ENCODE measurements at places on chromosomes 5 and 9. TPM values are rescaled to one million over a fixed set of nuclear protein-coding genes. Genes with fewer than 3 reads are reported as not detected.
A peak's percentile ranks its signal among the peaks of the same experiment; 100 is the strongest.

The PDGFRB gene
- total RNA-seq: not detected

The GDA gene
- not detected for total RNA-seq

The STK32A gene
- not detected for total RNA-seq

The SPACA9 gene
- 4.4 TPM for total RNA-seq

The SPTAN1 gene
- total RNA-seq: 192 TPM

The CARD9 gene
- 0.98 TPM for total RNA-seq

The PHF24 gene
- 0.09 TPM for total RNA-seq

The ACSL6 gene
- total RNA-seq: 3.3 TPM

The PCDHGA12 gene
- 0.09 TPM for total RNA-seq

The IQGAP2 gene
- 62.7 TPM for total RNA-seq

The SNCB gene
- total RNA-seq: 0.55 TPM

GRCh38 chr5:73672132-73672531, 46.1 kb downstream of the ARHGEF28 start:
- H3K27me3 ChIP-seq: no peaks in the 10 kb centered on the region
- no peaks in the 10 kb centered on the region for H3K36me3 ChIP-seq
- DNase-seq: no peak
- no peak overlapping the region for H3K27ac ChIP-seq
- H3K4me1 ChIP-seq: no peaks in the 10 kb centered on the region
- H3K4me3 ChIP-seq: no peak overlapping the region

- H3K4me3 ChIP-seq: no peak overlapping the region
- DNase-seq: no peak
- H3K36me3 ChIP-seq: no peaks in the 10 kb centered on the region
- no peaks in the 10 kb centered on the region for H3K4me1 ChIP-seq
These were observed 277.5 kb upstream of the MVB12B start for GRCh38 chr9:126049088-126049487.

DNA sequence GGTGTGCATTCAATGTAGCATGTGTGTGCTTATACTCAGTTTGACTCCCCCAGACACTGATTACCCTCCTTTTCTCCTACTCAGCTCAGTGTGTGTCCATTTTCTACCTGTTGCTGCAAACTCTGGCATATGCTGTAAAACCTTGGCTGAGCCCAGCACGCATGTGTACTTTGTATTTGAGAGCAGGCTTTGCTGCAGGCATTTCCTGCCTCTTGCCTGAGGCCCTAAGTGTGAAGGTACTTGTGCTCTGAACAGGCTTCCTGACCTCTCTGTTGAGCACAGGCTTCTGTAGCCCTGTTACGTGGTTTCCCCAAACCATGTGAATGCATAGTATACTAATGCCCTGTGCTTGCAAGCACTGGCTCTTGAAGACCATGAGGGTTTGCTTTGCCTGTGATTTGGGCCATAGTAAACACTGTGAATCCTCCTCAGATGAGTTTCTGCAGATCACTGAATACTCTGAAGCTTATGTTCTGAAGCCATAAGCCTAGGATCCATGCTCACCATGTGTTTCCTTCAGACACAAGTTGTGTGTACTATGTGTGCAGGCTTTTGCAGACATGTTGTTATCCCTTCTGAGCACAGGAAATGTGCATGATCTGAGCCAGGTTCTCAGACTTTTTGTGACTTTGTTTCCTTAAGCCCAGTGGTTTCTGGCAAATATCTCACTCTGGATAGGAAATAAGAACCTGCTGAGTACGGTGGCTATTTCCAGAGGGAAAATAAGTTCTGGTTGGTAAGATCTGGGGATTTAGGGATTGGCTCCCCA, 124.9 kb upstream of the RUSC2 start:
- no peak for DNase-seq
- H3K4me1 ChIP-seq: peaks cover 2% of the 10 kb centered on the region

DNA sequence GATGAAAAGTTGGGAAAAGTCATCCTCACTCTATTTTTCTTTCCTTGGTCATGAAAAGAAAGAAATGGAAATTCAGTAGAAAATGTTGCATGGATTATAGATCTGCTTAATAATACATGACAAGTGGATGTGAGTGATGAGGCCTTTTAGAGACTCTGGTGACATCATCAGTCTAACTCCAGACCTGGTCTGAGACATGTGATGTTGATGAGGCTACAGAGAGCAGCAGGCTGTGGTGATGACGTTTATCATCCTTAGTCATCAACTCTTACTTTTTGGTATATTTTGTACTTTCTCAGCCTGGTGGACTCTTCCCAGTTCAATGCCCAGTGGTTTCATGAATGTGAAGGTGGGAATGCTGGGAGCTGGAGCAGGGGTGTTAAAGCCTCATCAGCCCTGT, 116.4 kb downstream of the TTLL11 start:
- no peaks in the 10 kb centered on the region for H3K4me1 ChIP-seq
- H3K36me3 ChIP-seq: peaks cover 1% of the 10 kb centered on the region
- no peak overlapping the region for H3K27ac ChIP-seq
- no peak overlapping the region for H3K4me3 ChIP-seq
- no peak for DNase-seq

DNA sequence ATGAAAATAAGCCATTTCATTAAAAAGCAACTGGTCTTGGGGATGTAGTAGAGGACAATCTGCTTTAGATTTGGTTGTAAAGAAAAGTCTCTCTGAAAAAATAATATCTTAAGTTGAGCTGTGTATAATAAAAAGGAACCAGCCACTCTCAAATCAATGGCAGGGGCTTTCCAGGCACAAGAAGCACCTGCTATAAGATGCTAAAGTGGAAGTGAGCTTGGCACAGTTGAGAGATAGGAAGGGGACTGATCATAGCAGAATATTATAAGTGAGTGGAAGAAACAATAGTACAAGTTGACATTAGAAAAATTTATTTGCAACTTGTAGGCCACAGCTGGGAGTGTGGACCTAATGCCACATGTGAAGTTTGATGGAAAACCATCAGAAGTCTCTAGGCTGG, 28.1 kb upstream of the SPINK5 start:
- H3K27me3 ChIP-seq: no peaks in the 10 kb centered on the region
- DNase-seq: no peak
- H3K27ac ChIP-seq: no peak overlapping the region
- no peaks in the 10 kb centered on the region for H3K4me1 ChIP-seq
- H3K4me3 ChIP-seq: no peak overlapping the region

DNA sequence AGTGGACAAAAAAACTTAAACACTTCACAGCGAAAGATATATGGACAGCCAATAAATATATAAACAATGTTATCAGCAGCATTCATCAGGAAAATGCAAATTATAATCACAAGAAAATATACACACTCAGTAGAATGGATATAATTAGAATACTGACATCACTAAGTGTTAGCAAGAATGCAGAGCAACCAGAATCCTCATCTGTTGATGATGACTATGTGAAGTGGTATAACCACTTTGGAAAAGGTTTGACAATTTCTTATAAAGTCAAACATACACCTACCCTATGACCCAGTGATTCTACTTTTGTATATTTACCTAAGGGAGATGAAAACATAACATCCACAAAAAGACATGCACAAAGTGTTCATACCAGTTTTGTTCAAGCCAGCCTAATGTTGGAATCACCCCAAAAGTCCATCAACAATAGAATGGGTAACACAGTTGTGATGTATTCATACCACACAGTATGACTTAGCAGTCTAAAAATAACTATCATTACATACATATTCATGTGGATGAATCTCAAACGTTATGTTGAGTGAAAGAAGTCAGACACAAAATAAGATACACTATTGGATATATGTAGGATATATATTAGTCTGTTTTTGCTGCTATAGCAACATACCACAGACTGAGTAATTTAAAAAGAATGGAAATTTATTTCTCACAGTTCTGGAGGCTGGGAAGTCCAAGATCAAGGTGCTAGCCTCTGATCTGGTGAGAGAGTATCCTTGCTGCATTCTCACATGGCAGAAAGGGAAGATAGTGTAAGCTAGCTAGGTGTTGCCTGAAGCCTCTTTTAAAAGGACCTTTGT, 148.8 kb upstream of the ADAMTSL1 start:
- no peaks in the 10 kb centered on the region for H3K4me1 ChIP-seq
- H3K27me3 ChIP-seq: peaks cover 1% of the 10 kb centered on the region
- H3K36me3 ChIP-seq: no peaks in the 10 kb centered on the region
- H3K27ac ChIP-seq: no peak overlapping the region

DNA sequence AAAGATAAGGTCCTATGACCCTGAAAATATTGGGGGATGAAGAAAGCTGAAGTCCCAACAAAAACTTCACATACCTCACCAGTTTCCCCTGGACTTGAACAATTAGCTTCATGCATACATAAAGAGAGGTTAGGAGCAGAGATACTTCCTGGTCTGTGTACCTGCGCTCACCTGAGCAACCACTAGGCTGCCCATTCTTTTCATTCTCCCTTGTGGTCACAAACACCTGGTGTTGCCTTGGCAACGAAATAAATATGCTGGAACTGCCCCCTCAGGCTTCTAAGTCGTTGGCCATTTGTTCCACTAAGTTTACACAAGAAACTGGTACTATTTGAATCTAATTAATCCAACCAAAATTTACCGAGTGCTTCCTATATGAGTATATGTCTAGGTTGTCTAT, 18.1 kb downstream of the OTP start:
- H3K4me1 ChIP-seq: no peaks in the 10 kb centered on the region
- H3K27me3 ChIP-seq: peaks cover 49% of the 10 kb centered on the region
- H3K27ac ChIP-seq: no peak overlapping the region
- peak; percentile 11 for DNase-seq
- H3K4me3 ChIP-seq: no peak overlapping the region
- H3K36me3 ChIP-seq: no peaks in the 10 kb centered on the region

DNA sequence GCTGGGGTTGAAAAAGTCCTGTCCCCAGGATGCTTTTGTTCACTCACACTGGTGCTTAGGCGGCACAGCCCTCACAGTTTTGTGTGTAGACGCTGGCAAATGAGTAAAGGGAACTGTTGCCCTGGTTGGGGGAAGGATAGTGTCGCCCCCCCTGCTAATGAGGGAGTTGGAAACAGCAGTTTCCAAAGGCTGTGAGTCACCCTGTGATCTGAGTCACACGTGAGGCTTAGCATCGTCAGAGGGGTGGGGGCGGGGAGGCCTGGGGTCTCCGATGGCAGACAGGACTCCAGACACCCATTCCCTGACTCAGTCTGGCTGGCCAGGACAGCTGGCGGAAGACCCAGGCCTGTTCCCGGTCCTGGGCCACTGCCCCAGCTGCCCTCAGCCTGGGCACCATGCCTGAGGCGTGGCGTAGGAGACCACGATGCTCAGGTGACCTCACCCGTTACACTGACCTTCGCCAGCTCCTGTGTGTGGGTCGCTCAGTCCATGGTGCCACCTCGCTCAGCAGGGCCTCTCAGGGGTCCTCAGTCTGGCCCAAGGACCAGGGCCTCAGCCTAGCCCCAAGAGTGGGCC, 2.9 kb downstream of the DNAJB5 start:
- H3K27me3 ChIP-seq: no peaks in the 10 kb centered on the region
- peak overlapping the region; percentile 21 for H3K4me3 ChIP-seq
- DNase-seq: peak; percentile 84
- H3K4me1 ChIP-seq: peaks cover 58% of the 10 kb centered on the region

- H3K27me3 ChIP-seq: no peaks in the 10 kb centered on the region
- peaks cover under 1% of the 10 kb centered on the region for H3K36me3 ChIP-seq
- no peak overlapping the region for H3K27ac ChIP-seq
- no peak overlapping the region for H3K4me3 ChIP-seq
- peaks cover 20% of the 10 kb centered on the region for H3K4me1 ChIP-seq
These were observed 3.4 kb downstream of the IL11RA start for GRCh38 chr9:34655394-34655793.

DNA sequence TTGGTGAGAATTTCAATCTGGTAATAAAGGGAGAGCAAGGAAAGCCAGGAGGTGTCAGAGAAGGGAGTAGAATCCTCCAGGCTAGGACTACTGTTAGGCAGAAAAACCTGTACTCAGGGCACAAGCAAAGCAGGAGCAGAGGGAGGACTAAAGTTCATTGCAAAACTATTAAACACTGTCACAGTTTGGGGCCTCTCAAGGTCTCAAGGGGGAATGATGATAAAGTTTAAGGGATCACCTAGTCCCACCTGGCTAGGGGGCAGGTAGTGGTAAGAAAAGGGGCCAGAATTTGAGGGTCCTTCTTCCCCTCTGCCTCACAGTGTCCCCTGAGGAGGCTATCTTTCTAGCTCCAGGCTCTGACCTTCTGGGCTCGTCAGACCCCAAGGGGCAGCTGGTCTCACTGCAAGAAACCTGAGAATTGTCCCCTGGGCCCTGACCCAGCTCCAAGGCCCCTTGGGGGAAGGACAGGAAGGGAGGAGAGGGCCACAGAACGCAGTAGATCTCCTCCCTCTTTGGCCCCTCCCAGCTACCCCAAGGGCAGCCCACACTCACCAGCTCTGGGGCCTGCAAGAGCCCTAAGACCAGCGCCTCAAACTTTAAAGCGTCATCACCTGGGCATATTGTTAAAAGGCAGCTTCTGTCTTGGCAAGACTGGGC, 974 bp downstream of the CCDC69 start:
- H3K4me1 ChIP-seq: peaks cover 64% of the 10 kb centered on the region
- peak; percentile 70 for DNase-seq
- peak overlapping the region; percentile 94 for H3K27ac ChIP-seq
- H3K36me3 ChIP-seq: peaks cover 8% of the 10 kb centered on the region

- H3K36me3 ChIP-seq: no peaks in the 10 kb centered on the region
- H3K27me3 ChIP-seq: peaks cover 39% of the 10 kb centered on the region
These were observed 523 bp upstream of the WWC1 start for GRCh38 chr5:168290902-168291341.

GRCh38 chr9:717722-718121, 123.8 kb upstream of the DMRT1 start:
- H3K36me3 ChIP-seq: no peaks in the 10 kb centered on the region
- H3K27ac ChIP-seq: no peak overlapping the region
- no peak for DNase-seq

DNA sequence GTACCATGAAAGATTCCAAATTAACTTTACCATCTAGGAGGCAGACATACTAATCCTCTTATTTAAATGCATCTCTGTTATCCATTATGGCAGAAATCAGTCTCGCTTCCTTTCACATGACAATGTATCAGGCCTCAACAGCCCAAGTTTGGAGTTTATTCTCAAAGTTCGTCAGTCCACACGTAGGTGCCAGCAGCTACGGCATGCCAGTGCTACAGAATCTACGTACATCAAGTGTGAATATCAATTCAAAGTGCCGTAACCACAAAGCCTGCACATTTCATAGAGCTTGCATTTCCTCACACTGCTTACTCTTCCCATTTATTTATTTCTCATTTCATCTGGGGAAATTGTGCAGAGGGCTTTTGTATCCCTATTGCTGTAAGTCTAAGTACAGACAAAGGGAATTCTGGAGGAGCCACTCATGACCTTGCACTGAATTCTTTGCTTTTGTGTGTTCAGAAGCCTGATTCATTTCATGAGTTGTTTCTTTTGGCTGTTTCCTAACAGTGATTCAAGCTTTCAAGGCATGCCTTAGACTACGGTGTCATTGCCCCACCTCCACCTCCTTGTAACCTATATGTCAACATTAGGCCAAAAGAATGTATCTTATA, 10.0 kb downstream of the ENC1 start:
- DNase-seq: peak; percentile 56
- peaks cover 31% of the 10 kb centered on the region for H3K4me1 ChIP-seq
- no peak overlapping the region for H3K27ac ChIP-seq

- H3K4me3 ChIP-seq: no peak overlapping the region
- no peaks in the 10 kb centered on the region for H3K4me1 ChIP-seq
- H3K27me3 ChIP-seq: peaks cover 2% of the 10 kb centered on the region
- H3K36me3 ChIP-seq: no peaks in the 10 kb centered on the region
- DNase-seq: no peak
These were observed 24.2 kb upstream of the SIL1 start for GRCh38 chr5:139222346-139222745.

- no peak overlapping the region for H3K27ac ChIP-seq
- no peak overlapping the region for H3K4me3 ChIP-seq
- peaks cover 3% of the 10 kb centered on the region for H3K27me3 ChIP-seq
- no peaks in the 10 kb centered on the region for H3K4me1 ChIP-seq
- no peak for DNase-seq
These were observed 545.5 kb upstream of the DAB2 start for GRCh38 chr5:39970117-39970798.

GRCh38 chr5:69212022-69212421, 22.6 kb downstream of the CENPH start:
- no peak for DNase-seq
- H3K36me3 ChIP-seq: peaks cover 17% of the 10 kb centered on the region
- H3K4me1 ChIP-seq: peaks cover 5% of the 10 kb centered on the region
- H3K27me3 ChIP-seq: no peaks in the 10 kb centered on the region
- no peak overlapping the region for H3K4me3 ChIP-seq

All from activated CD4-positive, alpha-beta T cell treated with anti-CD3 and anti-CD28 coated beads for 36 hours (primary cell).